ENCODE measurements at places on chromosomes 16 and 17.

- DNase-seq, result no peak
Observed at GRCh38 chr17:34228781-34229180, 26.3 kb upstream of the CCL2 start.

DNA sequence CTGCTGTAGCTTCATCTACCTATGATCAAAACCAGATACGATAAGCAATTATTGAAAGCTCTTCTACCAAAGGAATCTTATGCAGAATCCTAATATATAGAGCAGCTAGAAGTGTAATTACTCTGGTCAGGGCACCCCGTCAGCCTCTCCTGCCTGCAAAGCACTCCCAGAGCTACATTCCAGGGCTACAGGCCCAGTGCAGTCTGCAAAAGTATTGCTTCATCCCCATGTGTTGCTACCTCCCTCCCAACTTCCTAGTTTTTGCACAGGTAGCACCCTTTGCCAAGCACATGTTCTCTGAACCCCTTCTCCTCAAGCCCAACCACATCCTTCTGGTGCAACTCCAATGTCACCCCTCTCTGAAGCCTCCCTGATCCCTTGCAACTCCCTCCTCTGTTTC, 7.0 kb downstream of the CES5A start:
- DNase-seq, result no peak

- no peak for DNase-seq
Observed at GRCh38 chr17:69593351-69593715, 178.8 kb downstream of the MAP2K6 start.

- DNase-seq, result no peak
Observed at GRCh38 chr16:29825145-29826044, 5.1 kb downstream of the MVP start.

DNA sequence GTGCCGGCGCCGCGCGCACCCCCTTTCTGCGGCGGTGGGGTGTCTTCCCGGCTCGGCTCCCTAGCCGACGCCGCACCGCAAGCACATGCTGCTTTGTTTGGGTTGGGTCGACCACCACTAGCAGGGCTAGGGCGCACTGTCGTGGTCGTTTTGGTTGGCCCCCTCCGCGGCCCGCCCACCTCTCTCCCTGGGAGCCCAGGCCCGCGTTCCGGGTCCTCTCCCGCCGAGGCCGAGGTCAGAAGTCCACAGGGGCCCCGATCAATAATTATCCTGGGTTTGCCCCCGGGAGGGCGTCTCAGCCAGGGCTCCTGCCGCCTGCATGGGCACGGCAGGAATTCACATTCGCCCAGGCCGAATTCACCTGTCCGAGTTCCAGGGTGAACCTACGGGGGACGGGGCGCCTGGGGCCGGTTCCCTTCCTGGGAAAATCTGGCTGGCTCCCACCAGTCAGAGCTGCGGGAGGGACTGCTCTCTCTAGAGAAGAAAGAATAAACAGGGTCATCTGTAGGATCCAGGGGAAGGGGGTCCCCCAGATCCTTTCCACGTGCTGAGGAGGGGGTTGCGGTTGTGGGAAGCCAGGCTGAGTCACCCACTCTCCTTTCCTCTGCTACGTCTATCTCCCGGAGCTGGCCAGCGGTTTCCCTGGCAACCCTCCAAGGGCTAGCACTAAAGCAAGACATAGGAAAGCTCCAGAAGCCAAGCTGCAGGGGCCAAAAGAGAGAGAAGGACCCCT, 584 bp upstream of the STAT5B start:
- DNase-seq, result no peak

DNA sequence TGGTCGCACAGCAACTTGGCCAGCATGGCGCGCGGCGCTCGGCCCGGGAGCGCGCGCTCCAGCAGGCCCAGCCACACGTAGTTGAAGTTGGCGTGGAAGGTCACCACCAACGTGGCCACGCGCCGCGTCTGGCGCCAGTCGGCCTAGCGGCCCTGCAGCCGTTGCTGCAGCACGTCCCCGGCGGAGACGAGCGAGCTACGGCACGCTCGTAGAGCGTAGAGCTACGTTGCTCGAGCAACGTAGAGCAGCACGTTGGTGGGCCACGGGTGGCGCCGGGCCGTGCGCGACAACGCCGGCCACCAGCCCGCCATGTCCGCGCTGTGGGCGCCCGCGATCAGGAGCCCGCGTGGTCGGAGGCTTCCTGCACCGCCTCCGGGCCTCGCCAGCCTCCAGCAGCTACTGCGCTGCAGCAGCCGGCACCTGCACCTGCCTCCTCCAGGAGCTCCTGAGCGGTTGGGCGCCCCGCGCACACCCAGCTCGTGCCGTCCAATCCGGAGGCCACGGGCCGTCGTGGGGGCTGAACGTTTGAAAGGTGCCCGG, 13.4 kb upstream of the SULT1A1 start:
- no peak for DNase-seq

GRCh38 chr16:20260215-20261009, 66.9 kb downstream of the GP2 start:
- no peak for DNase-seq

DNA sequence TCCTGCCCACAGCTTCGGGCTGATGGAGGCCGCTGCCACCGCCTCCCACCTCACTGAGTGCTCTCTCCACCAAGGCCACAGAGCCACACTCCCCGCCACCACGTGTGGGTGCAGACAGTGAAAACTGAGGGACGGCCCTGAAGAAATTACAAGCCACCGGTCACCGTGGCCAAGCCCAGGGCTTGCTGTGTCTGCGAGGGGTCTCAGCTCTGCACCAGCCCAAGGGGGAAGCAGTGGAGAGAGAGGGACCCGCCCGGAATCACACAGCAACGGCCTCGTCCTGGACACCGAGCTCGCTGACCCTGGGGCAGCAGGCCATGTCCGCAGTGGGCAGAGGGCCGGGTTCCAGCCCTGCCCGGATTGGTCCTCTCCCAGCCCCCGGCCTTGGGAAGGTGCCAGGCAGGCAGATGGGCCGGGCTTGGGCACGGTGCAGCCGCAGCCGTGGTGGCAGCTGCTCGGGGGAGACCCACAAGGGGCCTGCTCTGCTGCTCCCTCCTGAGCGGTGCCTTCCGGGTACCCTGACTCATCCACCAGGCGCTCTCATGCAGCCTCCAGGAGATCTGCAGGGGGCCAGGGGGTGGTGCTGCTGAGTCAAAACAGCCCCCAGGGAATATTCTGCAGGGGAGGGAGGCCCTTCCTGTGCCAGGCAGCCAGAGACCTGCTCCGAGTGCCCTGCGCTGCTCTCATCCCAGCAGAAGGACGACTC, 52.0 kb downstream of the CBFA2T3 start:
- peak; percentile 63 for DNase-seq

- DNase-seq, result peak; percentile 34
Observed at GRCh38 chr16:67241008-67241900, 6.0 kb downstream of the FHOD1 start.

- no peak for DNase-seq
Observed at GRCh38 chr17:13074026-13074425, 56.2 kb upstream of the ELAC2 start.

GRCh38 chr16:27245276-27246172, 23.0 kb downstream of the NSMCE1 start:
- DNase-seq, result no peak

DNA sequence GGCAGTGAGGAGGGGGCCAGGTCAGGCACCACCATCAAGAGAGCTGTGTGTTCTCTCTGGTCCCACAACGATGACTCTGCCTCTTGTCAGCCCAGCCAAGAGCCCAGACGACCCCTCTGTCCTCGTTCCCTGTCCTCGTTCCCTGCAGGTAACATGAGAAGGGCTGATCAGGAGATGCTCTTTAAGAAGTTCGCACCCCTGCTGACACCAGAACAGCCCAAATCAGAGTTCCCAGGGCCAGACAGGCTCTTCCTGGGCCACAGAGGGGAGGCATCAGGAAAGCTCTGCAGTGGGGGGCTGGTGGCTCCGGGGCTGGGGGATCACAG, 13.5 kb upstream of the DNAI2 start:
- no peak for DNase-seq
